ENCODE measurements at places on chromosomes 6 and 20. TPM values are rescaled to one million over a fixed set of nuclear protein-coding genes. Genes with fewer than 3 reads are reported as not detected.

SNAP25 gene
- polyA plus RNA-seq = 50.3 TPM

DNA sequence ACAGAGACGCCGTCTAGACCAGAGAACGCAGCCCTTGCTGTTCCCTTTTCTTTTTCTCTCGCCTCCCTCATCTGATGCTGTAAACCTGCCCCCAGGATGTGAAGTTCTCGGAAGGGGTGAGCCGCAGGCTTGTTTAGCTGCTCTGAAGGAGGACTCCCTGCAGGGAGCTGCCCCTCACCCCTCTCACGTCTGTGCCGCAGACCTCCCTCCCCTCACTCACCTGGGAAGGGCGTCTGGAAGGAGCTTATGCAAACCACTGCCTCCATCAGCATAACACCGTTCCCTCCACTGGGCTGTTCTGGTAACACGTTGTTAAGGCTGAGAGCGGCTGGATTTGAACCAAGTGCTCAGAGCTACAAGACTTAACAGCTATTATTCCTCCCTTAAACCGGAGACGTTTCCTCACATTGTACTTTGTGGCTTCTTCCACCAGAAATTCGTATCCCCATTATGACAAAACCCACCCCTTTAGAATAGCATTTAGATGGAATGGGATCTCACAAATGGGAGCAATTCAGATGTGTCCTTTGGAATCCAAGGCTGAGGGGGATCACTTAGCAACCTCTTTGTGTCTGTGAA, 99.8 kb downstream of the SMOC2 start:
- no peak overlapping the region for H3K27ac ChIP-seq
- no peaks in the 10 kb centered on the region for H3K36me3 ChIP-seq
- DNase-seq = no peak

DNA sequence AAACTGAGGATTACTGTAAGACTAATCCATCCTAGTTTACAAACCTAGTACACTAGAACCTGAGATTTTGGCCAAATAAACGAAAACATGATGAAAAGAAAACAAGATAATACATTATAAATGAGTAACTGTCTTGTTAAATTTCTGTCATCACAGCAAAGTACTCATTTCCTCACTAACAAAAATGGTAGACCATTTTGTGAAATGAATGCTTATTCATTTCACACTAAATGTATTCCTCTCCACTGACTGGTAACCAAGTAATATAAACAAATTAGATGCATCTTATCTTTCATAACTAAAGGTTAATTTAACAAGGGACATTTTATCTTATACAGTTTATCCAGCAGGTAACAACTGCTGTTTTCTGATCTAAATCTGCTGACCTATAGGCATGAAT, 143.7 kb downstream of the REV3L start:
- no peaks in the 10 kb centered on the region for H3K4me1 ChIP-seq
- H3K27me3 ChIP-seq = no peaks in the 10 kb centered on the region
- no peak overlapping the region for H3K4me3 ChIP-seq
- peaks cover 11% of the 10 kb centered on the region for H3K36me3 ChIP-seq
- DNase-seq = no peak

SLC35F1 gene
- polyA plus RNA-seq = 0.23 TPM

DNA sequence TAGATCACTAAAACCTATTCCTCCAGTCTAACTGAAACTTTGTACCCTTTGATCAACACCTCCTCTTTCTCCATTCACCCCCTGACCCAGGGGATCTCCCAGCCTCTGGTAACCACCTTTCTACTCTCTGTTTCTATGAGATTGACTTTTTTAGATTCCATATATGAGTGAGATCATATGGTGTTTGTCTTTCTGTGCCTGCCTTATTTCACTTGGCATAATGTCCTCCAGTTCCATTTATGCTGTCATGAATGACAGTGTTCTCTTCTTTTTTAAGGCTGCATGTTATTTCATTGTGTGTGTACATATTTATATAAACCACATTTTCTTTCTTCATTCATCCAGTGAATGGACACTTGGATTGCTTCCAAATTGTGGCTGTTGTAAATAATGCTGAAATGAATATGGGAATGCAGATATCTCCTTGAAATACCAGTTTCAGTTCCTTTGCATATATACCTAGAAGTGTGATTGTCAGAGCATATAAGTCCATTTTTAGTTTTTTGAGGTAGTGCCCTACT, 57.7 kb downstream of the DHX35 start:
- no peaks in the 10 kb centered on the region for H3K36me3 ChIP-seq
- H3K4me3 ChIP-seq = no peak overlapping the region
- H3K27ac ChIP-seq = no peak overlapping the region
- H3K4me1 ChIP-seq = no peaks in the 10 kb centered on the region
- H3K27me3 ChIP-seq = no peaks in the 10 kb centered on the region
- no peak for DNase-seq

PLCB4 gene
- polyA plus RNA-seq = 9.3 TPM

NRN1 gene
- 4.3 TPM for polyA plus RNA-seq

EDN3 gene
- 55.3 TPM for polyA plus RNA-seq

DNA sequence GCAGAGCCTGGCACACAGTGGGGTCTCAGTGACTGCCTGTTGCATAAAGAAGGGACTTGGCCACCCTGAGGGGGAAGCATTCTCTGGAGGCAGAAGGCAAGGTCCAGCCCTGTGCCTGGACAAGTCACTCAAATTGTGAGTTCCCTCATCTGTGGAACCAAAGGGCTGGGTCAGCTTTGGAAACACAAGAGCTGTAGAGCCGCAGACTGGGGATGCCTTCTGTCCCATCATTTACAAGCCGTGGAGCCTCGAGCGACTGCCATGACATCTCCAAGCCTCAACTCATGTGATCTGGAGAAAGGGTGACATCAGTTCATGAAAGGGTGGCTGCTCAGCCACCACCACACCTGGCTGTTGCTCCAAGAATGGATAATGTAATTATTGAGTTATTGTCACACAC, 20.4 kb upstream of the SIRPD start:
- no peak overlapping the region for H3K27ac ChIP-seq
- no peaks in the 10 kb centered on the region for H3K4me1 ChIP-seq
- H3K27me3 ChIP-seq = no peaks in the 10 kb centered on the region

DNA sequence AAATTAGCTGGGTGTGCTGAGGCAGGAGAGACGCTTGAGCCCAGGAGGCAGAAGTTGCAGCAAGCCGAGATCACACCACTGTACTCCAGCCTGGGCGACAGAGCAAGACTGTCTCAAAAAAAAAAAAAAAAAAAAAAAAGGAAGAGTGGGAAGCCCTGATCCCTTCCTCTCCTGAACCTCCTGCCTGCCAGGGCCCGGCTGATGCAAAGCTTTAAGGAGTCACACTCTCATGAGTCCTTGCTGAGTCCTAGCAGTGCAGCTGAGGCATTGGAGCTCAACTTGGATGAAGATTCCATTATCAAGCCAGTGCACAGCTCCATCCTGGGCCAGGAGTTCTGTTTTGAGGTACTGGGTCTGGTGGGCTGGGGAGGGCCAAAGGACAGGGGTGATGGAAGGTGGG, 15.1 kb downstream of the SYNGAP1 start:
- no peak for DNase-seq
- H3K36me3 ChIP-seq = peaks cover 3% of the 10 kb centered on the region
- H3K4me3 ChIP-seq = no peak overlapping the region
- no peak overlapping the region for H3K27ac ChIP-seq
- no peaks in the 10 kb centered on the region for H3K27me3 ChIP-seq
- no peaks in the 10 kb centered on the region for H3K4me1 ChIP-seq

DNA sequence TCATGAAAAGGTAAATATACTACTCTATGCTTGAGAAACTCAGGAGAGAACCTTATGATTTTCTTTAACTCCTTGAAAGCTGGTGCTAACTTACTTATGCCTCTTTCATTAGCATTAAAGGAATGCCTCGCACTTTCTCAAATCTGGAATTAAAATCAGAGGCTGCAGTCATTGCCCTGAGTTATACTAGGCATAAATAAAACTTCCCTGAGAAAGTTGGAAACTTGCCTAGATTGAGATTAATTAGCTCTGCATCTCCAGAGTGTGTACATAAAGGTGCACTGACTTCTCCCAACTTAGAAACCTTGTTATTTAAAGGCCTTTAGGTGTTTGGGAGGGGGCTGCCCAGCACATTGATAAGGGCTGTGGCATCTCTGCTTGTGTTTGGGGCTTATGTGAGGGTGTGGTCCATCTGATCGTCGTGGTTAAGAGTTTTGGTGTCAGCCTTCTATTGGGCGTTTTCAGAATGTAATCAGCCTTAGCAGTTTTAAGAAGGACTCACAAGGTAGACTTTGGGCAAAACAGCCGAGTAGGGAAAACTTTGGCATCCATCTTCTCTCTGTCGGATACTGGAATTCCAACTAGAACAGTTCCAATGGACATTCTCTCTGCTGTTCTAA, 32.1 kb upstream of the CCN6 start:
- no peaks in the 10 kb centered on the region for H3K27me3 ChIP-seq
- no peak overlapping the region for H3K27ac ChIP-seq
- H3K4me3 ChIP-seq = no peak overlapping the region
- no peak for DNase-seq
- no peaks in the 10 kb centered on the region for H3K4me1 ChIP-seq

AK9 gene
- polyA plus RNA-seq = 2.4 TPM

GRCh38 chr20:682123-682522, 6.5 kb upstream of the SCRT2 start:
- no peak overlapping the region for H3K27ac ChIP-seq
- H3K36me3 ChIP-seq = no peaks in the 10 kb centered on the region
- no peaks in the 10 kb centered on the region for H3K27me3 ChIP-seq

CST4 gene
- not detected for polyA plus RNA-seq

DNA sequence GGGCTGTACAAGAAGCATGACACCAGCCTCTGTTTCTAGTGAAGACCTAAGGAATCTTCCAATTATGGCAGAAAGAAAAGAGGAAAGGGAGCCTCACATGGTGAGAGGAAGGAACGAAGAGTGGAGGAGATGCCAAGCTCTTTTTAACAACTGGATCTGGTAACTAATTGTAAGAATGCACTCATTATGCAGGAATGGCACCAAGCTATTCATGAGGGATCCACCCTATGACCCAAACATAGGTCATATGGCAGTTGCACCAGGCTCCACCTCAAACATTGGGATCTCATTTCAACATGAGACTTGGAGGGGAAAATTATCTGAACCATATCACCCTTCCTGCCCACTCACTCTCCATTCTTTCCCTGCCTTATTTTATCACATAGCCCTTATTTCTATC, 496.0 kb upstream of the SPTLC3 start:
- H3K4me1 ChIP-seq = no peaks in the 10 kb centered on the region
- no peaks in the 10 kb centered on the region for H3K27me3 ChIP-seq
- no peaks in the 10 kb centered on the region for H3K36me3 ChIP-seq
- H3K4me3 ChIP-seq = no peak overlapping the region
- H3K27ac ChIP-seq = no peak overlapping the region

- no peaks in the 10 kb centered on the region for H3K36me3 ChIP-seq
- DNase-seq = no peak
- no peaks in the 10 kb centered on the region for H3K4me1 ChIP-seq
- no peak overlapping the region for H3K4me3 ChIP-seq
- H3K27ac ChIP-seq = no peak overlapping the region
Observed at GRCh38 chr20:39823224-39823623, 861.1 kb downstream of the DHX35 start.

PNLDC1 gene
- polyA plus RNA-seq = 1.4 TPM

PBOV1 gene
- polyA plus RNA-seq = not detected

DNA sequence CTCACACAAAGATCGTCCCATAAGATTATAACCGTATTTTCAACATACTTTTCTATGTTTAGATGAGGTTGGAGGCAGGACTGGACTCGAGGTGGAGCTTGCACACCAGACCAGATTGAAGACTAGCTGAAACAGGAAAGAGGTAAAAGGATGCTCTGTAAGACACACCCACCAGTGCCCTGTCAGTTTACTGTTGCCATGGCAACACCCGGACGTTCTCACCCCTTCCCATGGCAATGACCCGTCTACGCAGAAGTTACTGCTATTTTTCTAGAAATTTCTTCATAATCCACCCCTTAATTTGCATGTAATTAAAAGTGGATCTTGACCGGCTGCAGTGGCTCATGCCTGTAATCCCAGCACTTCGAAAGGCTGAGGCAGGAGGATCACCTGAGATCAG, 13.6 kb upstream of the SRSF6 start:
- H3K27me3 ChIP-seq = no peaks in the 10 kb centered on the region
- no peak for DNase-seq
- H3K36me3 ChIP-seq = no peaks in the 10 kb centered on the region
- no peaks in the 10 kb centered on the region for H3K4me1 ChIP-seq
- H3K27ac ChIP-seq = no peak overlapping the region
- no peak overlapping the region for H3K4me3 ChIP-seq

DNA sequence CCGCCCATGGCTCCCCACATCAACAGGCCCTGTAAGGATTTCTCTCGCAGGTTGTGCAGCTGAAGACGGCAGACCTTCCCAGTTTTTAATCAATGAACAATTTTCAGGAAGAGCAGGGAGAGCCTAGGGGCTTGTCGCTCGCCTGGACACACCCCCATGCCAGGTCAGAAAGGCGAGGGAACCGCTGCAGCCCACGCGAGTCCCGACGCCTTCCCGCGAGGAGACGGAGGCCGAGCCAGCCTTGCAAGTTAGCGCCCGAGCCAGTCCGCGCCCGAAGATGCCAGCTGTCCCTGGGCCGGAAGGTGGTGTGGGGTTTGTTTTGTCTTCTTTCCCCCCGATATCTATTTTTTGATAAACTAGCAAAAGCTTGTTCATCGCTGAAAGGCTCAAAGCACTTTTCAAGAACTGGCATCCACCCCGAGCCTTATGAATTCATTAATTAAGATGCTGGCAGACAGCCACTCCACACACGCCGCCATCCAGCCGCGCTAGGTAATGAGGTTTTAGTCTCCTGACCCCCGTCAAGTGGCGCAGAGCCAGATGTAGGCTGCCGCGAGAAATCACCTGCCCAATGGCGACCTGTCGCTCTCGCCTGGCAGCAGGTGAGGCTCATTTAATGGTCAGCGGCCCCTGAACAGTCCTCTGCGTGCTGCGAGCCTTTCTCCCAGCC, 6.6 kb downstream of the CCDC167 start:
- no peak overlapping the region for H3K27ac ChIP-seq
- no peaks in the 10 kb centered on the region for H3K36me3 ChIP-seq
- DNase-seq = peak; percentile 69
- no peak overlapping the region for H3K4me3 ChIP-seq
- H3K4me1 ChIP-seq = no peaks in the 10 kb centered on the region

GRCh38 chr6:58073263-58073662, 755.8 kb downstream of the PRIM2 start:
- no peak overlapping the region for H3K27ac ChIP-seq
- DNase-seq = no peak
- no peak overlapping the region for H3K4me3 ChIP-seq
- H3K4me1 ChIP-seq = no peaks in the 10 kb centered on the region
- no peaks in the 10 kb centered on the region for H3K36me3 ChIP-seq

GRCh38 chr6:118152524-118152923, 245.5 kb downstream of the SLC35F1 start:
- no peak overlapping the region for H3K4me3 ChIP-seq
- H3K27me3 ChIP-seq = no peaks in the 10 kb centered on the region
- no peak overlapping the region for H3K27ac ChIP-seq
- H3K4me1 ChIP-seq = no peaks in the 10 kb centered on the region
